ENCODE measurements at places on chromosomes 4 and X. TPM values are rescaled to one million over a fixed set of nuclear protein-coding genes. Genes with fewer than 3 reads are reported as not detected.

- DNase-seq: no peak
Measured at GRCh38 chr4:167787231-167787630, 305.1 kb upstream of the ANXA10 start.

DNA sequence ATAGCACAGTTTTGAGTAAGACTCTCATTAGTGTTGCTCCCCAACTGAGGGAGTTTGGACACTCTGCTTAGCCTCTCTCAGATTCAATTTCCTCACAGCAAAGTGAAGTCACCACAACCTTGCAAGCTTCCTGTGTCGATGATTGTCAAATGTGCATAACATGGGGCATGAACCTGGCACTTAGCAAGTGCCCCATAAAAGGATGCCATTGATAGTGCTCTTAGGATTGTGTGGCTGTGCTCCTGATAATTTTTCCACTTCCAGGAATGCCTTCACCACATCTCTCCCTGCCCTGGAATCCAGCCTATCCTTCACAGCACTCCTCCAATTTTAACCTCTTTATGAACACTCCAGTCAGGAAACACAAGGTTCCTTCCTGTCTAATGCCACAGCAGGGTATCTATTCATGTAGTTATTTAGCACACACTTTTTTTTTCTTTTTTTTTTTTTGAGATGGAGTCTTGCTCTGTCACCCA is 309.4 kb downstream of the PPP3CA start:
- no peak for DNase-seq

DNA sequence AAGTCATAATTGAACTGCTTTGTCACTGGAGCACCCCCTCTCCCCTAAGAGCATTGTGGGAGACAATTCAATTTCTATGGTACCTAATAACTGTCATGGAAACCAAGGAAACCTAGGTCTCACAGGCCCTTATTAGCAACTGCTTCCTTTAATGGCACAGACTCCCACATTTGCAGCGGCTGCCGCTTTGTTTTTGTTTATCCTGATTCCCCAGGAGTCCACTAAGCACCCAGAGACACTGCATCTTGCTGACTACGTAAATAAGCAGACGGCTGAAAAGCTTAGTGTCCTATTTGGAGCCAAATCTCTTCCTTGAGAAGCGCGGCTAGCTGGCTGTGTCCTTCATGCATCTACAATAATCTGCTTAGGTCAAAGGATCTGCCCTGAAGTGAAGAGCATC is 494.4 kb downstream of the TMA16 start:
- no peak for DNase-seq

The SAGE1 gene
- polyA plus RNA-seq: not detected
